CD4-positive, alpha-beta T cell treated with Interleukin-17A for 1 hour (primary cell): ENCODE measurements at places on chromosomes 7 and 10.
A peak's percentile ranks its signal among the peaks of the same experiment; 100 is the strongest.

- DNase-seq = no peak
Observed at GRCh38 chr10:71921324-71922027, 42.7 kb upstream of the CHST3 start.

GRCh38 chr7:103902917-103903316, 86.5 kb downstream of the RELN start:
- DNase-seq = no peak

- no peak for DNase-seq
Observed at GRCh38 chr10:76769582-76769981, 868.0 kb downstream of the KCNMA1 start.

GRCh38 chr10:133040198-133040597, 47.5 kb upstream of the ADGRA1 start:
- DNase-seq = no peak

DNA sequence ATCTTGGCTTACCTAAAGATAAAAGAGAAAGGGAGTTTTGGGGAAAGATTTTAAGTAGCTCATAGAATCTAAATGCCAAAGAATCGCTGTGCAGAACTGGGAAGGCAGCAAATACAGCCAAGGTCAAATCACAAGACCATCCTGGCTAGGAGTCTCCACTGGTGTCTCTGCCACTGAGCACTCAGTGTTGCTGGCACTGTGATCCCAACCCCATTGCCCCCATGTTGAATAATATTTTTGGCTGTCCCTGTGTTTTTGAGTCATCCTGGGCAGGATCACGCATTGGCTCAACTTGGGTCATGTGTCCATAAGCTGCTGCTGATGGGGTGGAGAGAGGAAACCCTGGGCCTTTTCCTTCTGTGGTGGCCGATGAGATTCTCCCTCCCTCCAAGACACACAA, 21.2 kb downstream of the TLX1 start:
- DNase-seq = no peak

- DNase-seq = peak; percentile 78
Observed at GRCh38 chr10:9209105-9209798, 1154.8 kb downstream of the GATA3 start.

GRCh38 chr10:86385806-86386205, 19.2 kb upstream of the GRID1 start:
- no peak for DNase-seq

GRCh38 chr10:188546-188945, 53.3 kb downstream of the ZMYND11 start:
- DNase-seq = no peak

- peak; percentile 38 for DNase-seq
Observed at GRCh38 chr7:150931199-150931869, 46.8 kb downstream of the KCNH2 start.
